ENCODE measurements at places on chromosomes 5 and 9.

DNA sequence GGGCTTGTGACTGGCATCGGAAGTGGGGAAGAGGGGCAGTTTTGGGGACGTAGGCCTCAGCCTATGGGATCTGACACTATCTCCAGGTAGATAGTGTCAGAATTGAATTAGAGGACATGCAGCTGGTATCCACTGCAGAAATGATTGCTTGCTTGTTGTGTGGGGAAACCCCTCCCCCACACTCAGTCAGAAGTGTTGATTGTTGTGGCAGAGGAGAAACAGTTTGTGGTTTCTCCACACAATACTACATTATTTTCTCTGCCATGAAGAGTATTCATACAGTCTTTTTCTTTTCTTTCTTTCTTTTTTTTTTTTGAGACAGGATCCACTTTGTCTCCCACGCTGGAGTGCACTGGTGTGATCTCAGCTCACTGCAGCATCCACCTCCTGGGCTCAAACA is 113.9 kb downstream of the ARRDC3 start:
- DNase-seq, result no peak

DNA sequence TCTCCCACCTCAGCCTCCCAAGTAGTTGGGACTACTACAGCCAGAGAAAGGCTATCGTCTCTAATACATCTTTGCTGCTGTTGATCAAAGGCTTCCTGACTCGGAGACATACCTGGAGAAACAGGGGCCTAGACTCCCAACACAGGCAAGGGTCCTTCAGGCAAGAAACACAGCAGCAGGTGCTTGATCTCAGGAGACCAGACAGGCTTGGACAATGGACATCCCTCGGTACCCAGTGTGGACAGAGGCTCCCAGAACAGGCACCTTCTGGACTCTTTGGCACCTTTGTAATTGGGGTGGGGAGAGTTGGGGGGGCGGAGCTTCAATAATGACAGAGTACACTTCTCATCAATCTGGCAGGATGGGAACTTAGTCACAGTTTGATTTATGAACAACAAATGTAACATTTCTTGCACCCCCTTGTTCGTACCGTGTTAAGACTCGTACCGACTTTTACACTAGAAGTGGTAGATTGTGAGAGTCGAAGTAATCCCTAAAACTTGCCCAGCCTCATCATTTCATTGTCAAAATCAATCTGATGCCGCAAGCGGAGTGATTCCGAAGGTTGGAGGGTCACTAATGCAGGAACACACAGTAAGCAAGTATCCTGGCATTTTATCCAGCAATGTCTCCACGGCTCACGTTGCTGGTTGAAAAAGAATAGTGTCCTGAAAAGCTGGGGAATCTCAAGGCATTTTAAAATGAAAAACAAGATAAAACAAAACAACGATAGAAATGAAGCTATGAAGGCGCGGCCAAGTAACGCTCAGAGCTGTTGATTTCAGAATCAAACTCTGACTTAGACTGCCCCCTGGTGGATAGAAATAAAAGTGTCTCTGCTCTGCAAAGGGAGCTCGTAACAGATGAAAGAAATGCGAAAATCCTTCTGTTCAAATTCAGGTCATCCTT is 46.4 kb upstream of the STK32A start:
- peak; percentile 3 for DNase-seq

DNA sequence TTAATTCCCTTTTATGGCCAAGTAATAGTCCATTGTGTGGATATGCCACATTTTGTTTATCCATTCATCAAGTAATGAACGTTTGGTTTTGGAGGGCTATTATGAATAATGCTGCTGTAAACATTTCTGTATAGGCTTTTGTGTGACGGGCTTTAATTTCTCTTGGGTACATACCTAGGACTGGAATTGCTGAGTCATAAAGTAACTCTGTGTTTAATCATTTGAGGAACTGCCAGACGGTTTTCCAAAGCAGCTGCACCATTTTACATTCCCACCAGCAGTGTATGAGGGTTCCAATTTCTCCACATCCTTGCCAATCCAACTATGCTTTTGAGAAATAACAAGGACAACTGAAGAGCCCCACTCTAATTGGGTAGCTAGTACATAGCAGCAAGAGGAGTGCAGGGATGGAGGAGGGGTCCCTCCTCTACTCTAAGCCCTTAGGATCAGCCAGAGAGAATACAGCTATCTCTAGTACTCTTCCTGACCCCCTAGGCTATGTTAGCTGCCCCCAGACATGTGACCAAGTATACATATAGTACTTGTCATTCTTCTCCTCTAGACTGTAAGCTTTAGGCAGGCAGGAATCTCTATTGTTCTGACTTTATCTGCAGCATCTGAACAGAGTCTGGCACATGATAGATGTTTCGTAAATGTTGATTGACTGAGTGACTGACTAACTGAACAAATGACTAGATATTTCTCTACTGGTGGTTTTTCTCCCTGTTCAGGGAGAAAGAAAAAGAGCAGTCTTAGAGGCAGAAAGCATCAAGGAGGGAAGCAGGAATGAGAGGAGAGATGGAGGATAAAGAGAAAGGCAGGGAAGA is 22.1 kb upstream of the MATR3 start:
- DNase-seq, result no peak

- no peak for DNase-seq
Measured at GRCh38 chr9:137694236-137694959, 75.6 kb downstream of the EHMT1 start.

DNA sequence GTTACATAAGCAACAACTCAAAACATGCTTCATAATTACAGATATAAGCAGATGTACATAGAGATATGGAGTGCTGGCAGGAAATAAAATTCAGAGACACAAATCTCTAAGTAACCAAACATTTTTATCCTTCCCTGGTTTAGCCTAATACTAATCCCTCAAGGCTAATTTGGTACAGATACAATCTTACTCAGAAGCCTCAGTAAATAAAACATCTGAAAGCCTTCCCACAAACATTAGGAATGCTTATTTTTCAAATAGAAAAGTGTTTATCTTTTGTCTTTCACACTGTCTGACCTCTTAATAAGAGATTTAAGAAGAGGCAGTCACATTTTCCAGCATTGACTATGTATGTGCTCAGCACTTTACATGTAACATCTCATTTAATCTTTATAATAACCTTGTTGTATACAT is 399.4 kb downstream of the ARRDC3 start:
- no peak for DNase-seq

- no peak for DNase-seq
Measured at GRCh38 chr5:53557386-53557785, 3.1 kb upstream of the NDUFS4 start.

- DNase-seq, result no peak
Measured at GRCh38 chr5:3006526-3006925, 255.0 kb upstream of the IRX2 start.

GRCh38 chr5:115577329-115577728 is 24.9 kb downstream of the TICAM2 start:
- no peak for DNase-seq

- no peak for DNase-seq
Measured at GRCh38 chr5:16992444-16992843, 56.4 kb upstream of the MYO10 start.

DNA sequence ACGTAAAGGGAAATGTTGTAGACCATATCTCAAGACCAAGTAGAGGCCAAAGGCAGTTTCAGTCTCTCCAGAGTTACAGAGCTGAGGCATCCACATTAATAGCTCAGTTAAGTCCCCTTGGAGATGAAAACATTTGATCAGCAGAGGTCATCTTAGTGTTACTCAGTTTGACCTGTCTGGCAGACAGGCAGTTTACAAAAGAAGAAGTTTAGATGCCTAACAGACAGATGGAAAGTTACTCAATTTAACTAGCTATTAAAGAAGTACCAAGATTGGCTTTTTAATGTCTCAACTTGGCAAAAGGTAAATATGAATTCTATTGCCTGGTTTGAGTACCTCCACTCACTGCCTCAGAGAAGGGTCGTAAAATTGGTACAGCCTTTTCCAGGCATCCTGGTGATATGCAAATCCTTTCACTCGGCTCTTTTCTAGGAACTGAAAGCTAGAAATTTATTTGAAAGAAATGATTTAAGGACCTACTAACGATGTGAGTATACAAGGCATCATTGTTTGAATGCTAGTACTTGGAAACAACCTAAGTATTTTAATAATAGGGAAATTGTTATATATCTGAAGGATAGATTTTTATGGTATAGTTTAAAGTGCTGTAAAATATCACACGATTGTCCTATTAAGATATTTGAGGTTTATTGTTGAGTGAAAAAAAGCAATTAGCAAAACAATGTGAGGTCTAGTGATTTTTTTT is 14.8 kb downstream of the ACO1 start:
- no peak for DNase-seq

- no peak for DNase-seq
Measured at GRCh38 chr5:36397901-36398536, 96.3 kb upstream of the RANBP3L start.

- no peak for DNase-seq
Measured at GRCh38 chr9:114086607-114087006, 8.5 kb upstream of the AMBP start.

DNA sequence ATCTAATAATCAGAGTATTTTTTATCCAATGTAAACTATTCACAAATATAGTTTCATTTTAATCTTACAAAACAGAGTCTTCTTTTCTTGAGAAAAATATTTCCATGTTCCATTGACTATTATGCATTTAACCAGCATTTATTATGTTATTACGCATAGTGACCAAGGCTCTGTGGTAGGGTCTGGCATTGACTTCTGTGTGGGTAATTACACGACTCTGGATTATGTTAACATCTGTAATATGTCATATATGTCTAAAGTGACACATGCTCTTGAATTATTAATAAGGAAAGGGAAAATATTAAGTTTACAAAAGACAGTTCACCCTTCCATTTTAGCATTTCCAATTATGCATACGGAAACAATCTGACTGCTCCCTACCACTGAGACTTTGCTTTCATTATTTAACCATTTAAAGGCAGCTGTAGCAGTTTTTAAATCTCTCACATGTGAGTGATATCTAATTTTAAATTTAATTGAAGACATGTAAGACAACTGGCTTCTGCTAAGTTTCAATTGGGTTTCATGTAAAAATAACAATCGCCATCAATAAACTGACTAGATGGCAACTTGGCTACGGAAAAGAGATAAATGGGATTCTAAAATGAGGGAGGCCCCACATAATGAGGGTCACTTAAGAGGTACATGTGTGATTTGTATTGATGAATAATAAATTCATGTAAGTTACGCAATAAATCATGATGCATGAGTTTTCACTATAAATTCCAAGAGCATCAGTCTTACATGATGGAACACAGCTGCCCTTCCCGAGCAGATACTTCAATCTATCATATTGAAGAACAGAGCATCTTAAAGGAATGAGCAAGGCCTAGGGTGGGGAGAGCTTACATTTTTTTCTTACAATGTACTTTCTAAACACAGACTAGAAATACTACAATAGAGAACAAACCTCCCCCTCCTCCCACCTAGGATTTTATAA is 1056.8 kb downstream of the MAT2B start:
- no peak for DNase-seq

- no peak for DNase-seq
Measured at GRCh38 chr5:147037515-147038205, 159.1 kb upstream of the PPP2R2B start.

DNA sequence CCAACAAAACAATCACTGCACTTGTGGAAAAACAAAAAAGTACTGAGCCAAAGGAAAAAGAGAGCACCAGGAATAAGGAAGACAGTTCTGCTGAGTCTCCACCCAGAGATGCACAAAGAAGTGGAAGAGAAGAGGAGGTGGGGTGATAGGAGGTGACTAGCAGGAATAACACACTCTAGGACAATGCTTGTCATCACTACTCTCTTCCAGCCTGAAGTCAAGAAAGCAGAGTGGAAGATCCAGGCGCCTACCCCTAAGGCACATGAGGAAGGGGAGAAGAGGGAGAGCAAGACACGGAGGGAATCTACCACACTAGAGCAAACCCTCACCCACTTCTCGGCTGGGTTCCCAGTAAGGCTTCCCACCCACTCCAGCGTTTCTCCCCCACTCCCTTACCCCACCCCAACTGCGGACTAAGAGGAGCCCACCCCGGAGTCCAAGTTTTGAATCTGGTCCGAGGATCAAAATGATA is 1.7 kb downstream of the SLIT3 start:
- DNase-seq, result no peak

- no peak for DNase-seq
Measured at GRCh38 chr9:73577848-73578247, 426.2 kb downstream of the ANXA1 start.

- no peak for DNase-seq
Measured at GRCh38 chr5:24162343-24162742, 482.4 kb downstream of the CDH10 start.

DNA sequence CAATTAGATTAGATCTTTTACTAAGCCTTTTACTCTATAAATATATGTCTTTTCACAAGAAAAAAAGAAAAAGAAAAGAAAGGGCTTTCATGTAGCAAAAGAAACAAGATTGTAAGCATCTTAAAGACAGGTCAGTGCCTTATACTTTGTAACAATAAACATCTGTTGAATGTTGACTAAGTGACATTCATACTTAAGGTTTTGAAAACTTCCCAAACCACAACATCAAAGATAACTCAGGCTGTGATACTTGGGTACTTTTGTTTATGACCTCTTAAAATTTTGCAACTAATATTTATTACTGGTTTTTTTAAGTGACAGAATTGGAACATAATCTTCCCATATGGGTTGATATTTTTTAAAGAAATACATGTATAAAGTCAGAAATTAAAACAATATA is 7.4 kb downstream of the GRAMD2B start:
- DNase-seq, result no peak

DNA sequence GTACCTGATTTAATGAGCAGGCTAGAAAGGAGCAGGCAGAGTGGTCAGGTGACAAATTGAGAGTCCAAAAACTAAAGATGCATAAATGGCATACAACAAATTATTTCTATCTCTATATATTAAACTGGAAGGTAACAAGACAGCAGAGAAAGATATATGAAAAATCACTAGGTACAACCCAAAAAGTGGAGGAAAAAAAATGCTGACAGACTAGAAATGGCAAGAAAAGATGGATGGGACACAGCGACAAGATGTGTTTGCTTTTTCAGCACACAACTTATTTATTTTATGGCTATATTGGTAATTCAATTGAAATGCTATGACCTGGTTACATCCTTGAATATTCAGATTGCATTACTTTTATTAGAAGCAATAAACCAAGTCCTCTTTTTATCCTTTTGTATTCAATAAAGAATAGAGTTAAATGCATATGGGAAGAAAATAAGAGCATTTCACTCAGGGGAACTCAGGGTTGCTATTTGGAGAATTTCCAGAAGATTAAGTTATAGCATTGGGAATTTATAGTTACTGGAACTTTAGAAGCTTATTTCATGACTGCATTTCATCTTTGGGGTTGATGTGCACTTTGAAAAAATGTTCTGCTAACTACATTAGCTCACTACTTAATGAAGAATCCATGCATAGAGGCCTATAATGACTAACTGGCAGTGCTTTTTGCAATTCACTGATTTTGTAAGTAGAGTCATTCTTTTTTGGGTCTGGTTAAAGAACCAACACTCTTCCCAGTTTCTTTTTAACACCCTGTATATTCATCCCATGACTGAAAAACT is 566.6 kb upstream of the TUSC1 start:
- DNase-seq, result no peak

- no peak for DNase-seq
Measured at GRCh38 chr9:18848657-18849056, 184.4 kb downstream of the SAXO1 start.

DNA sequence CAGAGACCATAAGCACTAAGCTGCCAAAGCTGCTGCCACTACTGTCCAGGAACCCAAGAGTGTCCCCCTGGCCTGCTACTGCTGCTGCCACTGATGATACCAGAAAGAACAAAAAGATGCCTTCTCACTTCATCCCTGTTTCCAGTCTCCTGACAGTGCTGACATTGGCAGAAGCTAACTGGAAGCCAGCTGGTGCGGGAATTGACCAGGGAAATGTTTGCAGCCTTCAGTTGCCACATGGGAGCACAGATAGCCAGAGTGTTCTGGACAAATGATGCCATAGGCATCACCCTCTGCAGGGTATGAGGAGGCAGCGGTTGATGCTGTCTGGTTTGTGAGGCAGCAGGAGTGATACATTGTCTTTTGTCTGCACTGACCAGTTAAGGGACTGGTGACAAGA is 258.4 kb downstream of the ZSWIM6 start:
- DNase-seq, result no peak
